ENCODE measurements at places on chromosomes 13 and 19.

DNA sequence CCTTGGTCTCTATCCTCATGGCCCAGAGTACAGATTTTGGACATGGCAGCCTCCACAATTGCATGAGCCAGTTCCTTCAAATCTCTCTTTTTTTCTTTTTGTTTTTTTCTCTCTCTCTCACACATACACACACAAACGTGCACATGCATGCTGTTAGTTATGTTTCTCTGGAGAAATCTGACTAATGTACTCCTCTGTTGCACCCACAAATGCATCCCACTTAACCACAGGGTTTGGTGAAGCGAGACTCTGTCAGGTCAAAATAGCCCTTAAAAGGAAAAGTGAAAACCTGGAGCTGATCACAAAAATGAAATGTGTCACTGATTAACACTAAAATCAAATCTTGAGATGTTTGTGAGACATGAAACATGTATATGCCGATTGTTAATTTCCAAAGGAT lies 374.6 kb upstream of the ARGLU1 start:
- no peak for DNase-seq

- peak; percentile 71 for DNase-seq
Observed at GRCh38 chr19:41886761-41887710, 4.1 kb downstream of the ARHGEF1 start.

- DNase-seq = no peak
Observed at GRCh38 chr19:38696729-38697055, 47.6 kb downstream of the CAPN12 start.

DNA sequence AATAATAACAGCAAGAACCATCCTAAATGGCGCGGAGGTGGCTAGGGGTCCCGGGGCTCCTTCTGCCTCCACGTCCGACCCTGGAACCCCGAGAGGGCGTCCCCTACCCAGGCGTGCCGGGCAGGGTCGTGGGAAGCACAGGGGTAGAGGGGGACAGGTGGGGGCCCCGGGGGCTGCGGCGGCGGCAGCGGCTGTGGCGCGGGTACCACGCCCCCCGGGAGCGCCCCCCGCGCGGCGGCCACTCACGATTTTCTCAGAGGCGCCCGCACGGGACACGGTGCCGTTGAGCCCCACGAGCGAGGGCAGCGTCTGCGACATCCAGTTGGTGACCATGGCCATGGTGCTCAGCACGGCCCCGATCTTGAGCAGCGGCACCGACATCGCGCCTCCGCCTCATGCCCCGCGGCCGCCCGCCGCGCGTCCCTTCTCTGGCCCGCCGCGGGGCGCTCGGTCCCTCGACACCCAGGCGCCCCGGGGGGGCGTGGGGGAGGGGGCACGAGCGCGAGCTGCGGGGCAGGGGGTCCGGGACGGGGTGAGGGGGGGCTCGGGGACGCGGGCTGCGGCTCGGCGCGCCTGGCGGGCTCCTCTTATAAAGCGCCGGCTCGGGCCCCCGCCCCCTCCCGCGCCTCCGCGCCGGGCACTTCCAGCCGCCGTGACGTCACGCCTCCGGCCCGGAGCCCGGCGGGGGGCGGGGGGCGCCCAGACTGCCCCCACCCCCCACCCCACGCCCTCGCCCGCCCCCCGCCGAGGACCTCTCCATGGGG lies 22.9 kb downstream of the OLFM2 start:
- DNase-seq = no peak

GRCh38 chr13:22757530-22758120 lies 423.2 kb upstream of the SGCG start:
- no peak for DNase-seq

GRCh38 chr13:94239135-94239534 lies 240.3 kb downstream of the DCT start:
- DNase-seq = no peak

DNA sequence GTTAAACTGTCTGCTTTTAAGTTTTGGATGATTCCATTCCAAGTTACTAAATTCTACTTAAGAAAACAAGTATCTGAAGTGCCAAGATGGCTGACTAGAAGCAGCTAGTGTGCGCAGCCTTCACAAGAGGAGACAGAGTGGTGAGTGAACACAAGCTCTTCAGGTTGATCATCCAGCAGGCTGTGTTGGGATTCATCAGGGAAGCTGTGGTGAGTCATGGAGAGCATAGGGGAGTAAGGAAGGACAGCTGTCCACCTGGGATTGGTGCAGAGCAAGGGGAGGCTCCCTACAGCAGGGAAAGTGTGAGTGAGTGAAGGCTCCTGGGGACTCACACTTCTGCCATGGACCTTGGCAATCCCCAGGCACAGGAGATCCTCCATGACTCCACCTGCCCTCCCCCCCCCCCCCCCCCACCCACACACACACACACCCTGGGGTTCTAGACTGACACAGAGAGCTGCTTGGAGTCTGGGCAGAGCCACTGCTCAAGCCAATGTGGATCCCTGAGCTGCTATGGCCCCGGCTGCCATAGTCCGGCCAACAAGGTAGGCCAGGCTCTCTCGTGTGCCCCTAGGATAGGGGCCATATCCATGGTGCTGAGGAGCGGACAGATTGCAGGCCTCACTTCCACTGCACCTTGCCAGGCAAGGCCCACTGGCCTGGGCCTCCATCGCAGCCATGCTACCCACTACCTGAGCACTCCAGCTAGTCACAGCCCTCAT lies 23.5 kb downstream of the SLC25A15 start:
- DNase-seq = no peak

GRCh38 chr19:56341948-56342347 lies 27.3 kb upstream of the ZSCAN5A start:
- DNase-seq = no peak

- no peak for DNase-seq
Observed at GRCh38 chr13:75353781-75354193, 128.2 kb downstream of the TBC1D4 start.

DNA sequence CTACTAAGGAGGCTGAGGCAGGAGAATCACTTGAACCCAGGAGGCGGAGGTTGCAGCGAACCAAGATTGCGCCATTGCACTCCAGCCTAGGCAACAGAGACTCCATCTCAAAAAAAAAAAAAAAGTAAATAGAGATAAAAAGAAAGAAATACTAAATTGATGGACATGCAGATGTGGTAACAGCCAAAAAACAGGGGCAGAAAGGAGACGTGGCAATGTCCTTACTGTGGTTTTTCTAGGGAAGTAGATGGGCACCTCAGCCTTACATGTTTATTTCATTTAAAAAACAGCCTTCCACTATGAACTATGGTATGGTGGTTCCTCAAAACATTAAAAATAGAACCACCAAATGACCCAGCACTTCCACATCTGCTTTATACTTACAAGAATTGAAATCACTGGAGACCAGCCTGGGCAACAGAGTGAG lies 6.5 kb upstream of the EIF3G start:
- DNase-seq = no peak

DNA sequence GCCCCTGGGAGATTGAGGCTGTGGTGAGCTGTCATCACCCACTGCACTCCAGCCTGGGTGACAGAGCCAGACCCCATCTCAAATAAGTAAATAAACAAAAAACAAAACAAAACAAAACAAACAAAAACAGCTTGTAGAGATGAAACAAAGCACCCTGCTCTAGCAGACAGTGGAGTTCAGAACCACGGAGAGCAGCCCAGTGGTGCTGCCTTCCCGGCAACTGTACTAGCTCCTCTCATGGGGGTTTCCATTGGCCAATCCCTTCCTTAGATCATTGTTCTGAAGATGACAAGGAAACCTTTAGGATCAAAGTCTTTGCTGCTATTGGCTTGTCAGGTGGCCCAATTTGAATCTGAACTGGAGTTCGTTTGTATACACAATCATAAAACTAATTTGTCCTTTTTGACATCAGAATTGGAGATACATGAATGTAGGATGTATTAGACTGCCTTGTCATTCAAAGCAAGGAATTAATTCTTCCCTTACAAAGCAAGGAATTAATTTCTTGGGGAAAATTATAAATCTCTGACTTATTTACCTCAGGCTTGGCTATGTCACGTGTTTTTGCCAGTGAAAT lies 19.7 kb upstream of the SYCN start:
- peak; percentile 15 for DNase-seq

DNA sequence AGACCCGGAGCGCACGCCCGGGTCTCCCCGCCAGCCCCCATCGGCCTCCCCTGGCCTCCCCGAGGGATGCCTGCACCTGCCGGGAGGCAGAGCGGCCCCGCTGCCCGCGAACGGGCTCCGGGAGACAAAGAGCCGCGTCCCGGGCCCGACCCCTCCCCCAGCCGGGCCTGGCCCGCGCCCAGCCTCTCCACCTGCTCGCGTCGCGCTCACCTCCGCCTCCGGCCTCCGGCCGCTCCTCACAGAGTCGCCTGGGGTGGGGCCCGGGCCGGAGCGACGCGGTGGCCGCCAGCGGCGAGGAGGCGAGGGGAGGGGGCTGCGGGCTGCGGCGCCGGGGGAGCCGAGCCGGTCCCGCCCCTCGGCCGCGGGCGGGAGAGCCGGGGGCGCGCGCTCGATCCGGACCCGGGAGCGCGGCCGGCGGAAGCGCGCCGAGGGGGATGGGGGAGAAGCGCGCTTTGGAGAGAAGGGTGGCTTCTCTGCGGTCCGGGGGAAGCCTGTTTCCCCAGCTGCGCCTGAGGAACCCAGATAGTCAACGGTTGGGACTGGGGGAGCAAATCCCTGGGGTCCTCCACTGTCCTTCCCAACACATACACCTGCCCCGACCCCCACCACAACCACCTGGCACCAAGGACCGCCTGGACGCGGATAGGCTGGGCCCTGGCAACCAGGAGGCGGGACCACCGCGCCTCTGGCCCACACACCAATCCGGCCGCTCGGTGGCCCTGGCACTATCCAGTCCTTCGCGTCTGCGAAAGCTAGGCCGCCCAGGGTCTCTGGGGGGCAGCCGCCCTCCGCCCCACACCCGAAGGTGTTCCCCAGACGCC lies at the start of gene PRR36:
Gene PRR36 (minus strand): TSS at position 315 of the 821 bp plus-strand sequence. CDS start 701 bp downstream, outside the sequence.
- DNase-seq = no peak

GRCh38 chr19:30862876-30863275 lies 486.4 kb downstream of the TSHZ3 start:
- DNase-seq = no peak

GRCh38 chr13:69050696-69051095 lies 1056.9 kb upstream of the ATXN8OS start:
- DNase-seq = no peak

- no peak for DNase-seq
Observed at GRCh38 chr13:108924134-108924533, 294.7 kb downstream of the MYO16 start.

- DNase-seq = no peak
Observed at GRCh38 chr13:71913717-71914116, 46.7 kb upstream of the DACH1 start.

GRCh38 chr13:99165753-99166587 lies 34.7 kb upstream of the UBAC2 start:
- no peak for DNase-seq

GRCh38 chr19:48351341-48351752 lies 12.4 kb downstream of the TMEM143 start:
- DNase-seq = peak; percentile 88

GRCh38 chr13:32723987-32724386 lies 137.7 kb downstream of the PDS5B start:
- no peak for DNase-seq

DNA sequence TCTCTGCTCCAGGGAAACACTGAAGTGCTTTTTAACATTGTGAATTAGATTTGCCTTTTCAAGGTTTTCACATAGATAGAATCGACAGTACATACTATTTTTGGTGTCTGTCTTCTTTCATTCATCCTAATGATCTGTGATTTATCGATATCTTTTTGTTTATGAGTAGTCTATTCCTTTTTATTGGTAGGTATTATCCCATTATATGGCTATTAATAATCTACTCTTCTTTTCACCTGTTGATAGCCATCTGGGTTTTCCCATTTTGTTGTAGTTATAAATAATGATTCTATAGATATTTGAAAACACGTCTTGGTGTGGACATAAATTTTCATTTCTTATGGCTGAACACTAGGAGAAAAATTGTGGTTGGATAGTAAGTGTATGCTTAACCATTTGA lies 262.6 kb downstream of the MAB21L1 start:
- no peak for DNase-seq

DNA sequence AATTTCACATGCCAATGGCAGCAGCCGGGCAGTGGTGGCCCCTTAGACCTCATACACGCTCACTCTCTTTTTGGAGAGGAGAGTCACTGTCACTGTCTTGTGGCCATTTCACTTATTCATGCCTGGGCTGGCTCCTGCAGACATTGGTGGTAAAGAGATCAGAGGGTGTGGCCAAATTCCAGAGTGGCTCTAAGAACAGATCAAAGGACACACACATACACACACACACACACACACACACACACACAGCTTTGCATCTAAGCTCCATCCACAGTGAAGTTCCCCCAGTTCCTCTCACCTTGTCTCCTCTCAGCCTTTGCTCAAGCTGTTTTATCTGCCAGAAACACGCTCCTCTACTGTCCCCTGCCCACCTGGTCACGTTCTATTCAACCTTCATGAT lies 46.5 kb upstream of the KPNA3 start:
- DNase-seq = no peak

All from activated naive CD8-positive, alpha-beta T cell treated with anti-CD3 and anti-CD28 coated beads, Interleukin-2, amount 50 U/mL, for 24 hours (primary cell).